Stimulated activated CD4-positive, alpha-beta T cell treated with anti-CD3 and anti-CD28 coated beads, Interleukin-1b, Interleukin-23, amount 100 ng/mL, for 48 hours (primary cell): ENCODE measurements at places on chromosomes 13 and 19.

- DNase-seq, result no peak
These were observed 508 bp downstream of the SLC15A1 start for GRCh38 chr13:98751861-98752466.

DNA sequence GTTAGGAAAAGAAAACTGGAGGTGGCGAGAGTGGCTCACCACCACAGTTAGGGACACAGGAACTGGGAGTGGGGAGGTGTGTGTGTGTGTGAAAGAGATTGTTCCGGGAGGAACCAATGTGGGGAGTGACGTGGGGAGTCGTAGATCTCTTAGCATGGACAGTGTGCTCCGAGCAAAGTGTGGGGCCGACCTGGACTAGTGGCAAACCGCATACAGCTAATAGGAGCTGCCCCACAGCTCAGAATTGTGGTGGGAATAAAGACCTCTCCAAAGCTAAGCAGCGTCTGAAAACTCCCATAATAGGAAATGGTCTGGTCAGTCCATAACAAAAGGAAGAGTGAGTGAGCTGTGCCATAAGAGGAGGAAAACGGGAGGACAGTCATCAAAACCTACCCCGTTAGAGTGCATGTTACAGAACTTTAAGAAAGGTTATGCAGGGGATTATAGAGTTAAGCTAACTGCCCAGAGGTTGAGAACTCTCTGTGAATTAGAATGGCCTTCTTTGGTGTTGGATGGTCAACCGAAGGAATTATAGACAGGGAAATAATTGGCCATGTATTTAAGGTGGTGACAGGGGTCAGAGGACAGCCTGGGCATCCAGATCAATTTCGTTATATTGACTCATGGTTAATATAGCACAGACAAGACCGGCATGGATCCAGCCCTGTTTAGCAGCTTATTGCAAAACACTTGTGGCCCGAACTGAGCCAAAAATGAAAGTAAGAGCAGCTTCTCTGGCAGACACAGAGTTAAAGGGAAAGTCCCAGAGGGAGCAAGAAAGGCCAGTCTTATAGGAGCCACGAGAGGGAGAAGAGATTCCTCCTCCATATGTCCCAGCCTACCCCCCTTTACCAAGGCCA, 8.9 kb upstream of the SLC15A1 start:
- DNase-seq, result no peak

DNA sequence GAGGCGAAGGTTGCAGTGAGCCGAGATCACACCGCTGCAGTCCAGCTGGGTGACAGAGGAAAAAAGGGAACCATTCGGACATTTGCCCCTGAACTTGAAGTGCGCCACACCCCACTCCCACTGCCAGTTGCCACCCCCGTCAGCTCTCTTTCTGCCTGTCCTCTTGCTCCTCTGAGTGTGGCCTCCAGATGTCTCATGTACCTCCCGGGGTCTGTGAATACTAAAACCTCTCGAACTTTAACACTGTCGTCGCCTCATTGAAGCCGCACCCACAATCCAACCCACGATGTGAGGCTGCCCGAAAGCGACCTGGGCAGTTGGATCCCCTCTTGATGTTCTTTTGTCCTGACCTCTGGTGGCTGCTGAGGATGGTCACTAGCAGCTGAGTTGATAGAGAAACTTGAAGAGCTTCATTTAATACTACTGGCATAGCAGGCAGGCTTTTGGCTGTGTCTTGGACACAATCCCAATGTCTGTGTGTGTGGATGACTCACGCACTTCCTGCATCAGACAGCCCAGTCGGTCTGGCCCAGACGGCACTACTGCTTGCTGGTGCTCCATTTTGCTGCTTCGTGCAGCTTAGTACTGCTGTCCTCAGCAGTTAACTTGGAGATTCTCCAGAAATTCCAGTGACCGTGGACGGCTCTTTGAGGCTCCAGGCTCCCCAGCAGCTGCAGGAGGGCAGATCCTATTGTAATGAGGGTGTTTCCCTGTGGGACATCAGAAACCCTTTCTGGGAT, 4.2 kb downstream of the FPR3 start:
- DNase-seq, result no peak

- no peak for DNase-seq
These were observed 118.4 kb upstream of the OBI1 start for GRCh38 chr13:78777396-78777795.

DNA sequence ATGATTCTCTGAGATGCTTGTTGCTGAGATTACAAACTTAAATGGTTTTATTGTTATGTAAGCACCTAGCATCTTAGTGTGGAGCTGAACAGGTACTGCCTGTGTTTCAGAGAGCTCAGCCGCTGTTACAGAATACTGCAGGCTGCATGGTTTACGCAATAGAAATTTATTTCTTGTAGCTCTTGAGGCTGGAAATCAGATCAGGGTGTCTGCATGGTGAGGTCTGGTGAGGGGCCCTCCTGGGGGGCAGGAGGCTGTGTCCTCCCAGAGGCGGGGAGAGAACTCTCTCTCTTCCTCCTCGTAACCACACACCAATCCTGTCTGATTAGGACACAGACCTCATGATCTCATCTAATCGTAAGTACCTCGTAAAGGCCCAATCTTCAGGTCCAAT, 13.1 kb downstream of the ATP11A start:
- DNase-seq, result no peak

GRCh38 chr19:42343344-42344110, 18.1 kb downstream of the MEGF8 start:
- DNase-seq, result no peak

DNA sequence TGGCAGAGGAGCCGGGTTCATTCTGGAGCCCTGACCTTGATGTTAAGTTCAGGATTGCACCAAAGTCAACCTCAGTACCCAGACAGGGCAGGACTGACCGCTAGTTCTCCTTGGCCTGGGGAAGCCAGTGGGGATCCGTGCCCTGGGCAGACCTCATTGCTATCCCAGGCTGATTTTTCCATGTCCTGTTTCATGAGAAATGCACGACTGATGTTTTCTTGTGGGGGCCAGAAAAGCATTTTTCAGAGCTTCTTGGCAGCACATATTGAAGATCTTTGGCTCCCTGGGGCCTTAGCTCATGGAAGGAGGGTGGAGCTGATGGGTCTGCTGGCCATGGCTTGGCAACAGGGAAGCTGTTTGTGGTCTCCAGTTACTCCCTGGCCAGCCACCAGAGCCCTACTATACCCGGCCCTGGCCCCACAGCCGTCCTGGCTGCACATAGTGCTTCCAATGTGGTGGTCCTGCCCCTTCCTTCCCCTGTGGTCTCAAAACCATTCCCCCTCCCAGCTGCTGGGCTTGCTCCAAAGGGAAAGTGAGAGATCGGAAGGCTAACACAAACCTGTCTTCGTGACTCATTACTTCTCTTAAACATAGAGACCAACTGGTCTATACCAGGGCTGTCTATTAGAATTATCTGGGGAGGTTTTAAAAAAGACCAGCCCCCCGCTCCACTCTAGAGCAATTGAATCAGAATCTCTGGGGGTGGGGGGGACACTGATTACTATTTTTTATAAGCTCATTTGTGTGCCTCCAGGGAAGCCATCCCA, 11.2 kb downstream of the IL17D start:
- DNase-seq, result no peak

DNA sequence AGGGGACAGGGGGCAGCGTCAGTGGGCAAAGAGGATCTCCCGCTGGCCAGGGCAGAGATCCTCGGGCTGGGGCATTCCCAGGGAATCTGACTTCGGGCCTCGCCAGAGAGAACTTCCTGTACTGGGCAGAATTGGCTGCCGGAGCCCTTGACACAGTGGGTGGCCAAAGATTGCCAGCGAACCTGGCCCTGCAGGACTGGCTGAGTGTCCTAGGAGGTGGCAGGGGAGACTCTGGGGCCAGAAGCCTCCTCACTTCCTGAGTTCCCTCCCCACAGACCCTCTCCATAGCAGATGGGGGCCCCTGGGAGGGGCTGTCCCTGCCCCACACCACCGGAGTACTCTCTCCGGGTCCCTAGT, 19.3 kb downstream of the DPP9 start:
- no peak for DNase-seq
